GM18507 (cell line): ENCODE measurements at places on chromosomes 5 and 9.

DNA sequence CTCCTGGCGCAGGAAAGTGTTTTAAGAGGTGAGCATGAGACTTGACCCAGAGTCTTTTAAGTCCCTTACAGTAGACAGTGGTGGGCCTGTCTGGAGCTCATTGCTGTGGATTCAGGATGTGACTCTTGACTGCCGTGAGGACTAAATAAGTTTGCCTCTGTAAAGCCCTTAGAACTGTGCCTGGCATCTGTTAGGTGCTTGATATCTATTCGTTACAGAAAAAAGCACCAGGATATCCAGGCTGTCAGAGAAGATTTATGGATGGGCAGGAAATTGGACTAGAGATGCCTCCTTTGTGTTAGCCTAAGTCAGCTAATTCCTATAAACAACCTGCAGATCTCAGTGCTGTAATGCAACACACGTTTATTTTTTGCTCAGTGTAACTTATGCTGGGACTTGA lies 12.6 kb downstream of the ERGIC1 start:
- no peak for DNase-seq

- no peak for DNase-seq
These were observed 41.1 kb downstream of the NFX1 start for GRCh38 chr9:33331377-33331891.

DNA sequence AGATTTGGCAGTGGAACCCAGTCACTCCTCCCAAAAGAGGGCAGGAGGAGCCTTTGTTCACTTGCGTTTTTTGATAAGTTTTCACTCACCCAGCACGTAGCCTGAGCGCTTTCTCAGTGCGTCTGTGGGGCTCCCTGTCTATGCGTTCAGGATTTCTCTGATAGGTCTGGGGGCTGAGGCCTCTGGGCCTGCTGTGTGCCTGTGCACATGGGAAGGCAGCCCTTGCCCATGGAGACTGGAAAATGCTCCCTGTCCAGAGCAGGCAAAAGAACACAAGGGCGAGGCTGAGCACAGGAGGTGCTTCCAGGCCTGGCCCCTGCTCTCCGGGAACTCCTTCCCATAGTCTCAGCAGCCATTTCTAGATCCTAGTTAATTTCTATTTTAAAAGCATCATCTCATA lies 249.9 kb downstream of the FSTL4 start:
- no peak for DNase-seq

DNA sequence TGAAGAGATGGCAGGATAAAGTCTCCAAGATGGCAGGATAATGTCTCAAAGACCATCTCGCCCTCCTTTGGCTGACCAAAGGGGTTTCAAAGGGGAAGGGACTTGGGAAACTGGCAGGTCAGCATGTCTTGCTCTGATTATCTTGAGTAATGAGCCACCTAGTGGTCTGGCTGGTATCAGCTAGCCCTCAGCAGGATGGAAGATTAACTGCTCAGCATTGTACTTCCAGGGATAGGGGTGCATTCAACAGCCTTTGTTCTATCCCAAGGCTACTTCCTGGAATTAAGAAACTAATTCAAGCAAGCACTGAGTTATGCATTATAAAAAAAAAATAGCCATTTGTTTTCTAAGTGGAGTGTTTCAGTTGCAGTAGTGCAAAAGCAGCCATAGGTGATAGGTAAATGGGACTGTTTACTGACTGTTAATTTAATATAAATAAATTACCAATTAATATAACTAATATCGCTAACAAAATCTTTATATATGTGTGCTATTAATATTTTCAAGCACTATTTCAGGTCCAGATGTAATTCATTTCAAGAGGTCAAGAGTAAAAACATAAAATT lies 555.5 kb downstream of the CDH9 start:
- no peak for DNase-seq
